ENCODE measurements at places on chromosomes 16 and 17. TPM values are rescaled to one million over a fixed set of nuclear protein-coding genes. Genes with fewer than 3 reads are reported as not detected.

DNA sequence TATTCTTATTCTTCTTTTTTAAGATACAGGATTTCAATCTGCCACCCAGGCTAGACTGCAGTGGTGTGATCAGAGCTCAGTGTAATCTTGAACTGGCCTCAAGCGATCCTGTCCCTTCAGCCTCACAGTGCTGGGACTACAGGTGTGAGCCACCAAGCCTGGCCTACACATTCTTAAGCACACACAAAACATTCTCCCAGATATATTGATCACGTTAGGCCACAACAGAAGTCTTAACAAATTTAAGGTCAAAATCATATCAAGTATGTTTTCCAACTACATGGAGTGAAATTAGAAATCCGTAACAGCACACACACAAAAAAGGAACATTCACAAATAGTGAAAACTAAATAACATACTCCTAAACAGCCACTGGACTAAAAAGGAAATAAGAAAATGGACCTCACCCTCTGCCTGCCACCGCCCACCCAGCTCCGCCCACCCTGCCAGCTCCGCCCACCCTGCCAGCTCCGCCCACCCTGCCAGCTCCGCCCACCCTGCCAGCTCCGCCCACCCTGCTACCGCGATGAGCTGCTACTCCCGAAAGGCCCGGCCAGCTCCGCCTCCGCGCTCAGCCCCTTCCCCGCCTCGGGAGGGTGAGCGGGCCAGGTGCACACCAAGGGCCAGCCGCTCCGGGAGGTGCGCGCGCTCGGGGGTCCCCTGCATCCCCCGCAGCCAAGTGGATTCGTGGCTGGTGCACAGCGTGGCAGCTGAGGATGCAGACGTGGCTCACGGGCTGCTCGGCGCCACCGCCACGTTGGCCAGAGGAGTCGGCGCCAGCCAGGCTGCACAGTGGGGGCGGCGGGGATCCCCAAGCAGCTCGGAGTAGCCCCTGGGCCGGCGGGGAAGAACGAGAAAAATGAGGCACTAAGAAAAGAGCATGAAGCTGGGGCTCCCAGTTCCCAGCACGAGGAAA is 41.2 kb downstream of the C16orf87 start:
- DNase-seq, result peak; percentile 80
- H3K4me1 ChIP-seq, result peaks cover 6% of the 10 kb centered on the region
- no peak overlapping the region for H3K27ac ChIP-seq
- no peaks in the 10 kb centered on the region for H3K27me3 ChIP-seq
- peaks cover 4% of the 10 kb centered on the region for H3K36me3 ChIP-seq
- H3K4me3 ChIP-seq, result peak overlapping the region; percentile 62

DNA sequence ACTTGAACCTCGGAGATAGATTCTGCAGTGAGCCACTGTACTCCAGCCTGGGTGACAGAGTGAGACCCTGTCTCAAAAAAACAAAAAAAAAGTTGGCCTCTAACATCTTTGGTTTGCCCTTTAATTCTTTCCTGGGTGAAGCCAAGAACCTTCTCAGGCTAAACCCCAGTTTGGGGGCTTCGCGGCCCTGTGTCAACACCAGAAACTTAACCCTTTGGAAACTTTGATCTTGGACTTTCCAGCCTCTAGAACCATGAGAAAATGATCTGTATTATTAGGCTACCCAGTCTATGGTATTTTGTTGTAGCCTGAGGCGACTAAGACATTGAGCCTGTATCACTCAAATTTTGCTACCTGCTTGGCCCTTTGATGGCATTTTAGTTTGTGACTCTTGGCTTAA is 86.2 kb downstream of the CDC27 start:
- H3K27ac ChIP-seq, result no peak overlapping the region
- no peak overlapping the region for H3K4me3 ChIP-seq
- no peaks in the 10 kb centered on the region for H3K36me3 ChIP-seq
- no peak for DNase-seq
- no peaks in the 10 kb centered on the region for H3K27me3 ChIP-seq

DNA sequence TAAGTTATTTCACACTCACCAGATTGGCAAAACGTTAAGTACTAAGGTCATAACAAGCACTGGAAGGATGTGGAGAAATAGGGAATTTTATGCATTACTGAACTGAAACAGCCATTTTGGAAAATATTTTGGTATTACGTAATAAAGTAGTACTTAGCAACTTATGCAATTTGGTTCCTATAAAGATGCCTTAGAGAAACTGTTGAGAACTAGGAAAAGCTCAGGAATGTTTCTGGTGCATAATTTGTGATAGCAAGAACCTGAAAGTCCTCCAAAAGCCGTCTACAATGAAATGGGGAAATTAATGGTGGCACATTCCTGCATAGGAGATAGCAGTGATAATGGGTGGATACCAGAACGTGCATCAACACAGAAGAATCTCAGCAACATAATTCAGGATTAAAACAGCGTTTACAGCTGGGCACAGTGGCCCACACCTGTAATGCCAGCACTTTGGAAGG is 472.5 kb downstream of the WWOX start:
- no peaks in the 10 kb centered on the region for H3K36me3 ChIP-seq
- no peaks in the 10 kb centered on the region for H3K4me1 ChIP-seq
- DNase-seq, result no peak
- H3K4me3 ChIP-seq, result no peak overlapping the region

Gene TLCD3A
- 24.3 TPM for total RNA-seq
